ENCODE measurements at places on chromosomes 12 and 14. TPM values are rescaled to one million over a fixed set of nuclear protein-coding genes. Genes with fewer than 3 reads are reported as not detected.

Gene CLEC4C
- not detected for total RNA-seq

Gene RERGL
- 4.5 TPM for total RNA-seq

Gene DDX54
- 65.2 TPM for total RNA-seq

DNA sequence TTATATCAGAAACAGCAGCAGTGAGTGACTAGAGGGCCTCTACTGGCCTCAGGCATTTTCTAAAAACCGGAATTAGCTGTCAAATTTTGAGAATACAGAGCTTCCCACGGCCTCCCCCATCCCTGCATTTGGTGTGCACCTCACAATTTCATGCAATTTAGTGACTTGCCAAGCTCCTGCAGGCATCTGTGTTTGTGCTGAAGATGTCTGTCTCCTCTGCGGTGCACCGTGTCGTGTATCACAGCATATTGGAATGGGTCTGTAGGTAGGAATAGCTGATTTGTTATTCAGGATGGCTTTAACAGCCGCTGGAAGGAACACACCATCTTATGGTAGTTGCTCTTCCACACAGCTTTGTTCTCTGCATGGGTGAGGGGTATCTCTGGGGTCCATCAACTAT lies 140.3 kb downstream of the SSPN start:
- no peak for DNase-seq

GRCh38 chr14:102746634-102747438 lies 30.4 kb upstream of the TRAF3 start:
- DNase-seq, result no peak

GRCh38 chr14:42671636-42672035 lies 1065.0 kb downstream of the LRFN5 start:
- no peak for DNase-seq

- DNase-seq, result no peak
Observed at GRCh38 chr14:85016496-85016895, 513.4 kb upstream of the FLRT2 start.

GRCh38 chr14:85413836-85414526 lies 116.0 kb upstream of the FLRT2 start:
- no peak for DNase-seq

DNA sequence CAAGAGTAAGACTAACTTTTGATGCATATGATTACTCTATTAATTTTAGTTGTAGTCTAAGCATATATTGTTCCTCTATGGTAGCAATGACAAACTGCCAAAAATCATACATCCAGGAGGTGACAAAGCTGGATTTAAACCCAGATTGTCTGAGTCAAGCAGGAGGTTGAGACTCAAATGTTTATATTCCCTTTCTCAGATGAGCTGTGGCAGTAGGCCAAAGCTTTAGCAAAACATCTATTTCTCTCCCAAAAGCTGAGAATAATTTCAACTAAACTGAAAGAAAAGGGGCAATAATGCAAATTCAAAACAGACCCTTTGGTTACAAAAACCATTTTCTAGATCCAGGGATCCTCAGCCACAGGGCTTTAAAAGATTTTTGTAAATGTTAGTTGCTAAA lies 173.6 kb downstream of the SEC23A start:
- DNase-seq, result no peak

GRCh38 chr14:65268594-65268993 lies 143.9 kb upstream of the FUT8 start:
- DNase-seq, result no peak

DNA sequence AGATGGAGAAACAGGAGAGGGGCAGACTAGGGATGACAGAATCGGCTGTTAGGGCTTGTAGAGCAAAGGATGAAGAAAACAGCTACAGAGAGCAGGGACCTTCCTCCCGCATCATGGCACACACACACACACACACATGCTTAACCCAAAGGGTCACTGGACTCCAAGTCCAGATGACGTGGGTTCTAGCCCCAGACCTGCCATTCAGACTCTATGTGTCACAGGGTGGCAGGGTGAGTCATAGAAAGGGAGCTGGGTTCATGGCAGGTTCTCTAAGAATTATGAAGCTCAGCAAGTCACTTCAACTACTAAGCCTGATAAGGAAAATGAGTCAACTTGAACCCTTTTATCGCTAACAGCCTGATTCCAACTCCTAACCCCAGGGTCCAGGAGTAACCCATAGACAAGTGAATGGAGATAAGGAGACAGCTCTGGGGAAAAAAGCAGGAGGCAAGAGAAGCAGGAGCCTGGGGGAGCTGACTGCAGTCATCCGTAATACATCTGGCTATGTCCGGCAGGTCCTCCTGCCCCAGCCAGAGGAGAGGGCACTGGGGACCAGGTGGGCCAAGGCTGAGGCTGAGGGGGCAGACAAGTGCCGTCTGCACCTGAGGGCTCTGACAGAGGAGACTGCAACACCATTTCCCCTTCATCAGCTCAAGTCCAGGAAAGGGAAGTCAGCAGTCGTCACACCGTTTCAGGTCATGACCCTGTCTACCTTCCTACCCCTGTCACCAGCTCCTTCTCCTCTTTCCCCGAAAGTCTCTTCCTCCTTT lies 3.6 kb upstream of the TNFRSF1A start:
- no peak for DNase-seq

DNA sequence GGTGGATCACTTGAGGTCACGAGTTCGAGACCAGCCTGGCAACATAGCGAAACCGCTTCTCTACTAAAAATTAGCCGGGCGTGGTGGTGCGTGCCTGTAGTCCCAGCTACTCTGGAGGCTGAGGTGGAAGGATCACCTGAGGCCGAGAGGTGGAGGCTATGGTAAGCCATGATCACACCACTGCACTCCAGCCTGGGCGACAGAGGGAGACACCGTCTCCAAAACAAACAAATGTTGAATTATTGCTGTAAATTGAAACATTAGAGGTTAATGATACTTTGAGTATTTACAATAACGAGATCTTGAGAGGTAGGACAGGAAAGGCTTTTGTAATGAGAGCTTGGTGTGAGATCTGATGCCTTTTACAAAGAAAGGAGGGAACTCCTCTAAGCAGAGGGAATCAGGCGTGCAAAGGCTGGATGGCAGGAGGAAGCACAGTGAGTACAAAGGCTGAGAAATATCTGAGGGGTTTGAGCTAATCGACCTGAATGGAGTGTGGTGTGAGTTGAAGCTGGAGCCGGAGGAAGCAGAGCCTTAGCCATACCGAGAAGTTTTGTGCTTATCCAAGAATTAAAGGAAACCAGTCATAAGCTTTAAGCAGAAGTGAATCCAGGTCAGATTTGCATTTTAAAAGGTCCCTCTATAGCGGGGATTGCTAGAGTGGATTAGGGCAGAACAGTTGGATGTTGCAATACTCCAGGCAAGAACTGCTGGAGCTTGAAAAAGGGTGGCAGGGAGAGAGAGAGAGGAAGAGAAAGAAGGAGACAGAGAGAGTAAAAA lies 1.1 kb downstream of the RHNO1 start:
- no peak for DNase-seq

DNA sequence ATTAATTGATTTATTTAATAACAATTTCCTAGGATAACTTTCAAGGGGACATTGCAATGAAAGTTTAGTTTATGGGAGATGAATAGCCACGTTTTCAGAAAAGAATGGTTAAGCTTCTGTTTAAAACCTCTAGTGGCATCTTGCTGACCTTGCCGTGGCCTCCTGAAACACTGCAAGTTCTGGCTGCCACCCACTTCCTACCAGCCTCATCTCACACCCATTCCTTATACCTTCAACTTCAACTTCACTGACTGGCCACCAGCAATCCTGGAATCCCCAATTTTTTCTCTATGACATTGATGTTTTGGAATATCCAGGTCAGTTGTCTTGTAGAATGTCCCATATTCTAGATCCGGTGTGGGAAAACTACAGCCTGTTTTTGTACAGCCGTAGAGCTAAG lies 5.2 kb upstream of the HELB start:
- no peak for DNase-seq

GRCh38 chr12:129903956-129904829 lies at the start of gene TMEM132D:
TMEM132D (minus strand) TSS chr12:129904025.
- DNase-seq, result no peak

Measured in ureter (tissue), 1 donor.